ENCODE measurements at places on chromosomes 16 and 17. TPM values are rescaled to one million over a fixed set of nuclear protein-coding genes. Genes with fewer than 3 reads are reported as not detected.

DNA sequence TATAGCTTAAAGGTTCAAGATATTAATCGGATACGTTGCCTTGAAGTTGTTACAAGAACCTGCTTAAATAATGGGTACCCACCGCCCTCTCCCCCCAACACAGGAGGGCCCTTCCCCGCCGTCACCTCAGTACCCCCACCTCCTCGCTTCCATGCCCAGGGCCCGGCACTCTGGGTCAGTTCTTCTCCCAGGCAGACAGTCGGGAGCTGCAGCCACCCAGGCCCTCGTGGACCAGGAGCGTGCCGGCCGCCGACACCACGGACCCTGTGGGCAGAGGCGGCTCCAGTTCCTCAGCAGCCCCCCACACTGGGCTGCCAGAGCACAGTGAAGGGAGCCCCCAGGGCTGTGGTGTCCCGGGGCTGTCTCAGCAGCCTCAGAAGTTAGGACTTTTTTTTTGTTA is 80.9 kb upstream of the ZNF750 start:
- no peak overlapping the region for H3K27ac ChIP-seq
- no peak overlapping the region for H3K4me3 ChIP-seq
- peaks cover 9% of the 10 kb centered on the region for H3K4me1 ChIP-seq
- H3K36me3 ChIP-seq: peaks cover 7% of the 10 kb centered on the region
- H3K27me3 ChIP-seq: no peaks in the 10 kb centered on the region

CD300E gene
- polyA plus RNA-seq: 0.27 TPM

DNA sequence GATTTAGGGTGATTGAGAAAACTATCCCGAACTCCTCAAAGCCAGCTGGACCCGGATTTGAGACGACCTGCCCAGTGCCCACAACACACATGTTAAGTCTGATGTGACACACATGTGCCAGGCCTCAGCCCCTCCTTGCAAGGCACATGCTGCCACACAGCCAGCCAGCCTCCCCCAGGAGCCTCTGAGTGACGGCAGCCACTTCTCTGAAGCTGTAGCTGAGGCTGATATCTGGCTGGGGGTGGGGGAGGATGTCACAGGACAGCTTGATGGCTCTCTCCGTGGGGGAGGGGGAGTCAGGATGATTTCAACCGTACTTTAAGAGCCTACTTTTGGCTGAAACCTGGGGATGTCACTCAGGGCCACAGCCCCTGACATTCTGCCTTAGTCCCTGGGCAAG is 40.9 kb downstream of the SRCIN1 start:
- DNase-seq: no peak
- H3K4me3 ChIP-seq: no peak overlapping the region
- peaks cover 2% of the 10 kb centered on the region for H3K4me1 ChIP-seq
- H3K27me3 ChIP-seq: no peaks in the 10 kb centered on the region
- no peaks in the 10 kb centered on the region for H3K36me3 ChIP-seq

- H3K36me3 ChIP-seq: no peaks in the 10 kb centered on the region
- no peaks in the 10 kb centered on the region for H3K27me3 ChIP-seq
- DNase-seq: no peak
- H3K4me1 ChIP-seq: no peaks in the 10 kb centered on the region
- no peak overlapping the region for H3K4me3 ChIP-seq
These were observed 287.4 kb downstream of the SLC39A11 start for GRCh38 chr17:72804949-72805707.

- H3K27ac ChIP-seq: peak overlapping the region; percentile 96
- H3K4me1 ChIP-seq: peaks cover 11% of the 10 kb centered on the region
- H3K27me3 ChIP-seq: no peaks in the 10 kb centered on the region
- peaks cover 26% of the 10 kb centered on the region for H3K36me3 ChIP-seq
- peak; percentile 76 for DNase-seq
These were observed 7.6 kb downstream of the MYO1C start for GRCh38 chr17:1484676-1485422.

DNA sequence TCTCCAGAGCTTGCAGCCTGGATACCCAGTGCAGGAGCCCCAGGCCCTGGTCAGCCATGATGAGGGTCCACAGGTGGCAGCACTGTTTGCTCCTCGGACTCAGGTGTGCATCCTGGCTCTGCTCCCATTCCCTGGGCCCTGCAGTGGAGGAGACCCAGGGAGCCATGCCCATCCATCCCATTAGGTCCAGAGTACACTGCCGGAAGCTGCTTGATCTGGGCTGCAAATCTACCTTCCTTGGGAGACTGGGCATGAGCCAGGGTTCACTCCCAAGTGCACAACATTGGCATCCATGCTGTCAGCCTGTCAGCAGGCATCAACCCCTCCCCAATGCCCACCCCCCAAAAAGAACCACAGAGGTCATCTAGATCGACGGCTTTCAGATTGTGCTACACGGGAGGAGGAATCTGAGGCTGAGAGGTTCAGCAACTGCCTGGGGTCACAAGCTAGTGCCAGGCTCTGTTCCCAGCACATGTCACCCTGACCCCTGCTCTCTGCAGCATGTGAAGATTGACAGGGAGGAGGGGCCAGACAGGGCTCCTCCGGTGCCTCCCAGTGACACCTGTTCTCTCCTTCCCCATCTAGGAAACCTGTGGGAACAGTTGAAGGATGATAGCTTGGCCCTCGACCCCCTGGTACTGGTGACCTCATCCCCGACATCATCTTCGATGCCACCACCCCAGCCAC is 15.7 kb downstream of the UNC119 start:
- no peaks in the 10 kb centered on the region for H3K4me1 ChIP-seq
- H3K27ac ChIP-seq: no peak overlapping the region
- H3K36me3 ChIP-seq: no peaks in the 10 kb centered on the region
- H3K4me3 ChIP-seq: no peak overlapping the region
- no peak for DNase-seq

DNA sequence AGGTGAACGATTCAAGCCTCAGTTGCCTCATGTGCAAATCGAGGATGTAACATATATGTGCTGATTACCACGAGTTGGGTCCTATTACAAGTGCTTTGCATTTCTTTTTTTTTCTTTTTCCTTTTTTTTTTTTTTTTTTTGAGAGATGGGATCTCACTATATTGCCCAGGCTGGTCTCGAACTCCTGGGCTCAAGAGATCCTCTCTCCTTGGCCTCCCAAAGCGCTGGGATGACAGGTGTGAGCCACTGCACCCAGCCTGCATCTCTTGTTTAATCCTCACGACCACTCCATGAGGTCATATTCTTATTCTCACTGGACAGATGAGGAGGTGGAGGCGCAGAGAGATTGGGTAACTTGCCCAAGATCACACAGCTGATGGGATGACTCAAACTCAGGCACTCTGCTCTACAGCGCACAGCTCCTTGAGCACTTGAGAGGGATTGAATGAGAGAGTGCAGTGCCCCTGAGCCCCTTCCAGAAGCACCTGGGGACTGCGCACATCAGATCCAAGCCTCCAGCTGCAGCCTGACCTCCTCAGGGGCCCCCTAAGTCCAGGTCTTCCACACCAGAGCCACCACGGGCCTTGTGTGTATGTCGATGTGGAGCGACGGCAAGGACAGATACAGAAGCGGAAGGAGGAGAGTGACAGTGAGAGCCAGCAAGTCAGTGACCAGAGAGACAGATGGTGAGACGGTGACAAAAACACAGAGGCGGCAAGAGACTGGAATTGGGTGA is 4.9 kb downstream of the STX1B start:
- DNase-seq: no peak
- no peaks in the 10 kb centered on the region for H3K4me1 ChIP-seq
- no peaks in the 10 kb centered on the region for H3K36me3 ChIP-seq
- H3K4me3 ChIP-seq: no peak overlapping the region
- no peaks in the 10 kb centered on the region for H3K27me3 ChIP-seq

RPS15A gene
- 1,808 TPM for polyA plus RNA-seq

PYY gene
- 1.1 TPM for polyA plus RNA-seq

USP43 gene
- 5.1 TPM for polyA plus RNA-seq

- H3K36me3 ChIP-seq: no peaks in the 10 kb centered on the region
- peak overlapping the region; percentile 23 for H3K4me3 ChIP-seq
- peak overlapping the region; percentile 62 for H3K27ac ChIP-seq
- peak; percentile 89 for DNase-seq
- no peaks in the 10 kb centered on the region for H3K27me3 ChIP-seq
These were observed 29.3 kb downstream of the ACTG1 start for GRCh38 chr17:81483085-81483861.

KIAA0753 gene
- 6.4 TPM for polyA plus RNA-seq

- H3K4me3 ChIP-seq: no peak overlapping the region
- H3K27ac ChIP-seq: no peak overlapping the region
- no peak for DNase-seq
- H3K36me3 ChIP-seq: no peaks in the 10 kb centered on the region
- H3K27me3 ChIP-seq: no peaks in the 10 kb centered on the region
- peaks cover 13% of the 10 kb centered on the region for H3K4me1 ChIP-seq
These were observed 18.0 kb downstream of the C16orf87 start for GRCh38 chr16:46812781-46813540.

- peaks cover 3% of the 10 kb centered on the region for H3K4me1 ChIP-seq
- no peaks in the 10 kb centered on the region for H3K27me3 ChIP-seq
- no peak for DNase-seq
- H3K4me3 ChIP-seq: no peak overlapping the region
- no peaks in the 10 kb centered on the region for H3K36me3 ChIP-seq
These were observed 158.6 kb upstream of the ZNF267 start for GRCh38 chr16:31714903-31715504.

COX6A2 gene
- 5.5 TPM for polyA plus RNA-seq

DNA sequence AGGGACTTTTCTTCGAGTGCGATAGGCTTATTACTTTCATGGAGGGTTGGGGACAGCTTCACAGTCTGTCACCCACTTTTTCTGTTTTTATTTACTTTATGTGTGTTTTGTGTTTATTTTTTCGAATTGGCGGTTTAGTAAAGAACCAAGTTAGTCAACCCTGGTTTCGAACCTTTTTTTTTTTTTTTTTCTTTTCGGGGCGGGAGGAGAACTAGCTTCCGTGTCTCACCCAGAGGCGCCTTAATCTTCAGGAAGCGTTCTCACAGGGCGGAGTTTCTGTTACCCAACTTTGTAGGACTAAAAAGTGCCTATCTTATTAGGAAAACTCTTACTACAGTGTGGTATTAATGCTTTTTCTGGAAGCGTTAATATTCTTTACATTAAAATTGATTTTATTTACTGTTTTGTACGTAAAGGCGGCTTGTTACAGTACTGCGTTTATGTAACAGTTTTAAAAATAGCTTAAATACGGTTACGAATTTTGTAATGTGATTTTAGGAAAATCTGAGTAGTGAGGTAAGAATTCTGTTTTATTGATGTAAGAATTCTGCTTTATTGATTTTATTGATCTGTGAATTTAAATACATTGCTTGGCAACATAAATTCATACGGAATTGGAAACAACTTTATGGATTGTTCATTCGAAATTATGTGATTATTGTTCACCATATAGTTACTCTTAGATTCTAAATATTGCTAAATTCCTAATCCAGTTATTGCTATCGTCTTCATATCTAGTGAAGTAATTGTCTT is 885 bp downstream of the ZNF207 start:
- peak overlapping the region; percentile 73 for H3K4me3 ChIP-seq
- H3K27me3 ChIP-seq: no peaks in the 10 kb centered on the region
- H3K4me1 ChIP-seq: peaks cover 14% of the 10 kb centered on the region
- DNase-seq: peak; percentile 28
- peak overlapping the region; percentile 93 for H3K27ac ChIP-seq

KRT25 gene
- polyA plus RNA-seq: not detected

- H3K4me1 ChIP-seq: peaks cover 7% of the 10 kb centered on the region
- no peak overlapping the region for H3K4me3 ChIP-seq
- H3K36me3 ChIP-seq: no peaks in the 10 kb centered on the region
- H3K27ac ChIP-seq: no peak overlapping the region
- H3K27me3 ChIP-seq: no peaks in the 10 kb centered on the region
These were observed 269 bp upstream of the ZSCAN10 start for GRCh38 chr16:3099395-3099731.

- H3K27me3 ChIP-seq: no peaks in the 10 kb centered on the region
- H3K27ac ChIP-seq: no peak overlapping the region
- DNase-seq: no peak
- H3K36me3 ChIP-seq: no peaks in the 10 kb centered on the region
These were observed 110.2 kb upstream of the CPHXL start for GRCh38 chr16:75836347-75837010.
